Amygdala (tissue), 56 donors: ENCODE measurements at places on chromosomes 5 and 9.

DNA sequence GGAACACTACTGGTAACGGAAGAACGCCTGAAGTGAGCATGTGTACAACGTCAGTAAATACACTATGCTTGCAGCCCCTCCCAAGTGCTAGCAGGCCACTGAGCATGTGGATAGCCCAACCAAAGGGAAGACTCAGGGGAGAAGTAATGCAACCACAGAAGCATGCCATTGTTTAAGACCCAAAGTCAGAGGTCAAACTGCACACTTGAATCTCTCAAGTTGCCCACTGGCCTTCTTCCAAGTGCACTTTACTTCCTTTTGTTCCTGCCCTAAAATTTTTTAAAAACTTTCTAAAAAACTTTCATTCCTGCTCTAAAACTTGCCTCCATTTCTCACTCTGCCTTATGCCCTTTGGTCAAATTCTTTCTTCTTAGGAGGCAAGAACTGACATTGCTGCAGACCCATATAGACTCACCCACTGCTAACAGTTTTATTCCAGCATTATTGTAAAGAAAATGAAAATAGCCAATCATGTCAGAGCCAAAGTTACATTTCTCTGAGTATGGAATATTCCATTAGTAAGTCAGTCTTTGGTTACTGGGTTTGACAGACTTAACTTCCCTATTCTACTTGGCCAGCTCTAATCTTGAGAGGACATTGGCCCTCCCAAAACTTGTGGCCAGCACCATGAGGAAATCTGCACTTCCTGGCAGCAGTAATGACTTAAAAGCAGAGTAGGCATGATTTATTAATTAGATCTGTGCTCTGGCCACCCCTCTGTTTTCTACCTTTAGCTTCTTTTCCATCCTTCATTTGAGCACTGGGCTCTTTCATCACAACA, 76.9 kb downstream of the TSSK1B start:
- no peak for DNase-seq

GRCh38 chr5:33035851-33036527, 324.9 kb downstream of the NPR3 start:
- DNase-seq = no peak

GRCh38 chr9:99184475-99185347, 37.0 kb downstream of the ALG2 start:
- DNase-seq = peak; percentile 58

GRCh38 chr9:114112778-114113584, 13.9 kb upstream of the KIF12 start:
- DNase-seq = no peak

- DNase-seq = no peak
Measured at GRCh38 chr5:1736065-1736464, 63.6 kb downstream of the MRPL36 start.

GRCh38 chr5:115349001-115349817, 52.8 kb upstream of the CCDC112 start:
- no peak for DNase-seq

DNA sequence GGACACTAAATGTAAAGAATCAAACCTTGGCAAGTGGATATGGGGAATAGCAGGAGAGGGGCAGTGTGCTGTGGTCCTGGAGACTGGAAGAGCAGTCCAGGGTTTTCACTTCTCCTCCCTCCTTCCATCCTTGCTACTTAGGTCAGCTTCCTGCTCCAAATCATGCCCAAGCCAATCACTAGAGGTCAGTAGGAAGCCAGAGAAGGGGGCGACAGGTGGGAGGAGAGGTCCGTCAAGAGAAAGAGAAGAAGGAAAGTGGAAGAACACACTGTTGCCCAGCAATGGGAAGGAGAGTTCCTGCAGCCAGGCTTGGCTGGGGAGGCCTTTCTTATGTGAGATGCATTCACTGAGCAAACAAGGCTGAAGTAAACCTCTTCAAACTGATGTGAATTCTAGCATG, 289.6 kb downstream of the DTWD2 start:
- DNase-seq = no peak

DNA sequence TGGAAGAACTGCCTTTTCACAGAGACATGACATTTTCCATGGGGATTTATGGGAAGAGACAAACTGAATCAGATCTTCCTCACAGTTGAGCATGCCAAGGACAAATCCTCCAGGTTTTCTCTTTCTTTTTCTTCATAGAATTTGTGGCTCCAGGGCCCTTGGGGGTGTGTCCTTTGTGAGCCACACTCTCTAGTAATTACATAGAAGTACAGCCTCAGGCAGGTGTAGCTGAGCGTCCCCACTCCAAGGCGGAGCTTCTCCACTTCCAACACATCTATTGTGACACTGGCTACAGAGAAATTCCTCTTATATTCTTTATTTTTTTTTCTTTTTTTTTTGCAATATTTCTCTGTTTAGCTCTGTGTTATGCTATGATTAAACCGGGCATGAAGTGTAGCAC, 420.5 kb upstream of the CD180 start:
- no peak for DNase-seq

- DNase-seq = no peak
Measured at GRCh38 chr5:136905571-136905970, 540.2 kb upstream of the TRPC7 start.

- no peak for DNase-seq
Measured at GRCh38 chr9:137504432-137504777, 45.3 kb upstream of the NSMF start.

DNA sequence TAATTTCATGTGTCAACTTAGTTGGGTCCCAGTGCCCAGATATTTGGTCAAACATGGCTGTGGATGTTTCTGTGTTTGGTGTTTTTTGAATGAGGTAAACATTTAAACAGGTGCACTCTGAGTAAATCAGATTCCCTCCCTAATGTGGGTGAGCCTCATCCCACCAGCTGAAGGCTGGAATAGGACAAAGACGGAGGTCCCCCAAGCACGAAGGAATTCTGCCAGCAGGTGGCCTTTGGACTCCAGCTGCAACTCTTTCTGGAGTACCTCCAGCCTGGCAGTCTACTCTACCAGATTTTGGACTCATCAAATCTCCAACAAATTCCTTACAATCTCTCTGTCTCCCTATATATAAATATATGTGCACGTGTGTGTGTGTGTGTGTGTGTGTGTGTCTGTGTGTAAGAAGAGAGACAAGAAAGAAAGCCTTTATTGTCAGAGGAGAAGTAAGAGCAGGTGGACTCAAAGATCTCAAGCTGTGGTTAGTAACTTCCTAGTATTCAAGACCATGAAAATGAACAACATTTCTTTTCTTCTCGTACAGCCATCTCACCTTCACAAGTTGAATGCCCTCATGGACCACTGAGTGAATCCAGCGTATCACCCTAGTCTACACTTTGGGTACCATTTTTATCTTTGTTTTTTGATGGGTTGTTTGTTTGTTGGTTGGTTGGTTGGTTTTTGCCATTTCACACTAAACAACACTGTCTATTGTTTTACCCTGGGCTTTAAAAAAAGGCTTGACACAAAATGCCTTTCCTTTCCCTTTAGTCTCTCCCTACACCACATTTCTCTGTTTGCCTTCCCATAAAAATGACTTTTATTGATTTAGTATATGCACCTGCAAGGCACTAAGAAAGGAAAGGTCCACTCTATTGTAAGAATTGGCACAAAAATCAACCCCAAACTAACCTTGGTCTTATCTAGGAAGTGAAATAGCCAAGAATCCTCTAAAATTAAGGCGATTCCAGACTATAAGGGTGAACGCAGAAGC, 118.7 kb downstream of the TENT4A start:
- no peak for DNase-seq

DNA sequence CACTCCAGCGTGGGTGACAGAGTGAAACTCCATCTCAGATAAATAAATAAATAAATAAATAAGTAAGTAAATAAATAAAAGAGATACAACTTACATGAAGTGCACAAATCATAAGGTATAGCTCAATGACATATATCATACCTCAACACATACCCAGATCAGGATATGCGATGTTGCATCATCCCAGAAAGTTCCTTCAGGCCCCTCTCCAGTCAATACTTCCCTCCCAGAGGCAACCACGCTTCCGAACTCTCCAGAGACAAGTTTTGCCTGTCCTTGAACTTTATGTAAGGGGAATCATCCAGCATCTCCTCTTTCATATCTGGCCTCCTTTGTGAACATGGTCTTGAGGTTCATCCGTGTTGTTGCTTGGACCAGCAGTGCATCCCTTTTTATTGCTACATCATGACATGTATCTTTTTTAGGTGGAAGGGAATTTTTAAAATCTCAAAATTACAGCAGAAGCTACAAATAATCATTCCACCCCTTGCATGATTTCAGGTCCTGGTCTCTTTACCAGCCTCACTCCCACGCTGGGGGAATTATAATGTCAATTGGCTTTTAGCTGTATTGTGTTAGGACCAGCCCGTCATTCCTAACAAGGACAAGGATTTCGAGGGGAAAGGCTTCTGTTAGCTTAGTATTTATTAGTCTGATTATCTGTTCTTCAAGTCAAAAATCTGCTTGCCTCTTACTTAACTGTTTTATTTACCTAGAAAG, 32.9 kb upstream of the AOPEP start:
- DNase-seq = no peak

- no peak for DNase-seq
Measured at GRCh38 chr9:14029806-14030374, 284.1 kb downstream of the NFIB start.

GRCh38 chr5:1338506-1339070, 6.3 kb downstream of the CLPTM1L start:
- DNase-seq = no peak

DNA sequence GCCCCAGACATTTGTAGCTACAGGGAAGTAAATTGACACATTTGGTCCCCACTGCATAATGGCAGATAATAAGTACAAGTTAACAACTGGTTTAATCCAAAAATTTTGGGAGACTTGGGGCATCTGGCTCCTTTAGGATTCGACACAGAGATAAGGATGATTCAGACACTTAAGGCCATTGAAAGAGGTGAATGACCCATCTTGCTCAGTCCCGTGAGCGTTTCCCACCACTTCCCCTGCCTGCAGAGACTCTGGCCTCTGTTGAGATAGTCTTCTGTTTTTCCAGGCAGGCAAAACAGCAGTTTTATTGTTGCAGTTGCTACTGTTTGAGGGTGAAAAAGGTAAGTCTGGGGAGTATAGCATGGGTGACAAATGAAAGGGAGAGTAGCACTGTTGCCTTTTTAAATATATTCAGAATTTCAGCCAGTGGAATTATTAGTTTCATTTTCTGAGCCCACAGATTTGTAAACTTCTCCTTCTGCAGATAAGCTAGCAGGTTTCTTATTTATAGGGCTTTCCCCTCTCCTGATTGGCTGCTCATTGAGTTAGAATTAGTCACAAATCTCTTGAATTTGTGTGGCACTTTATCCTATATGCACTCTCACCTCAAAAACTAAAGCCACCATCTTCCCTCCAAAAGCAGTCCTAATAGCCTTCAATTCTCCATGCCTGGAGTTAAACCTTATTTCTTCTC, 19.3 kb downstream of the ACO1 start:
- no peak for DNase-seq

- no peak for DNase-seq
Measured at GRCh38 chr5:58932057-58932612, 349.3 kb downstream of the RAB3C start.

DNA sequence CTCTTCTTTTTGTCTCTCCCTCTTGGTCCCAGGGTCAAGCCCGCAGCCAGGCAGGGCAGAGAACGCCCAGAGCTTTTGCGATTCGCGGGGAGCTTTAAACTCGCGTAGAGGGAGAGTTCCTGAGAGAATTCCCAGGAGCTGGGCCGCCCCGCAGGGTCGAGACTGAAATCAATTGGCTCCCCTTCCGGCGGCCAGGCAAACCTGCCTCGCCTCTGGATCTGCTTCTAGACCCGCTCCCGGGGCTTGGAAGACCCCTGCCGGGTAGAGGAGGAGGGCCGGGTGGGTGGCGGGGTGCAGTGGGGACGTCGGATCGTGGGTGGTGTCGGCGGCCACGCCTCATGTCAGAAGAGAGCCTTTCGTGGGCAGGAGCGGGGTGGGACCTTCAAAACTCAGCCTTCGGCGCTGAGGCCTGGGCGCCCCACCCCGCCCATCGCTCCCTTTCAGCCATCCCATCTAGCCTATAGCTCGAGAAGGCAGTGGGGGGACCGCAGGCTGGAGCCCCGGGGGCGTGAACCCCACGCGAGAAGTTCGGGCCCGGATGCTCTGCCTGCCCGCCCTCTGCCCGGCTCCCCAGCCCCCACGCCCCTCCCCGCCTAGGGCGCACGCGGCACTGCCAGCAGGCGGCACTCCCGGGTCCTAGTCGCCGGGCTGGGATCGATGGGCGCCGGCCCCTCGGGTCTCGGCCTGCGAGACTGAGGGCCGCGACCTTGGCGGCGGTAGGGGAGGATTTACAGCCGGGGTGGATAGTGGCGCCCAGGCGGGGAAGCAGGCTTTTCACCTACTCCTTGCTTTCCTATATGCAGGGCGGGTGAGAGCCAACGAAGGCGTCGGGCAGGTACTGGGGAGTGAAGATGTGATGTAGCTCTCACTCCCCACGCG, 6.1 kb downstream of the PRDM6 start:
- no peak for DNase-seq

DNA sequence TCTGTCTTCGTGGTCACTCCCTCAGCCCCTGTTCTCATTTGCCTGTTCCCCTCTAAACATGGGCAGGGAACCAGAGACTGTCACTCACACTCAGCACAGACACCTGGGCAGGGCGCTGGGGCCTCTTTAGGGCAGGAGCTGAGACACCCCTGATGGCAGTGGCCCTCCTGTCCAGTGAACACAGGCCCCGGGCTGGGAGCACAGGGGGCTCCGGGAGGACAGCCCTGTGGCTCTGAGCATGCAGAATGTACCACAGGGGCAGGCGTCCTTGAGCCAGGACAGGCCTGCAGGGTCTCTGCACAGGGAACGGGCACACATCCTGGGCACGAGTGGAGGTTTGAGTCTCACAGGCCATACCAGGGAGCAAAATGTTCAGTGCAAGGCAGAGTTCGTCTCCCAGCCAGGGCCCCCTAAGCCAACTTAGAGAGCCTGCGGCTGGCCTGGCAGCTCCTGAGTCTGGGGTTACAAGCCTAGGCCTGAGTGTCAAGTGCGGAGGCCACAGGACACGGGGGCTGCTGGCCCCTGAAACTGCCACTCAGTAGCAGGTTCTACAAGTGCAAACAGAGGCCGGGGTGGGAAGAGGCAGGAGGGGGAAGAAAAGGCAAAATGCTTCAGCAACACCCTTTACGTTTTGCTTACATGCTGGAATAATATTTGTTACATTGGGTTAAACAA, 55.9 kb upstream of the NKD2 start:
- DNase-seq = no peak

DNA sequence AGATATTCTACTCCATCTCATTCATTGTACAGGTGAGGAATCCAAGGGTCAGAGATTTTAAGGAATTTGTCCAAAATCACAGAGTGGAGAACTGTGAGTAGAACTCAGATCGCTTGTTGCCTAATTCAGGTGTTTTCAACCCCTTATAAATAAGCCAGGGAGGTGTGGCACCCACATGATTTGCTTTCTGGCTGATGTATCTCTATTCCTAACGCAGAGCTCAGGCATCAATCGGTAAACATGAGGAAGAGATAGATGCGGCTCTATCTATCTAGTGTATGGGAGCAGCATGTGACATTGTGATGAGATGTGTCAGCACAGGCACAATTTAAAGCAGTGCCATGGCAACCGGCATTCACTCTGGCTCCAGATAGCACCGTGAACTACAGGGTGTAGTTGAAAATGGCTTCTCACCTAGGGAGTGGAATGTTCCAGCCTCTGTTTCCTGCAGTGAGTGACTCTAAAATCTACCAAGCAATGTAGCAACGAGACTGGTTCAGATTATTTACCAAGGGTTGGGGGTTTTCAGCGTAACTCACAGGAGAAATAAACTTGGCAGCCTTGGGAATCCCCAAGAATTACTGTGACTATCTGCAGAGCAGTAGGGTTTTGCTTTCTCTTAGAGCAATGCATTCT, 53.4 kb upstream of the SUB1 start:
- DNase-seq = no peak

- no peak for DNase-seq
Measured at GRCh38 chr9:121809356-121810050, 158.1 kb downstream of the DAB2IP start.
